ENCODE measurements at places on chromosomes 5 and 9.

DNA sequence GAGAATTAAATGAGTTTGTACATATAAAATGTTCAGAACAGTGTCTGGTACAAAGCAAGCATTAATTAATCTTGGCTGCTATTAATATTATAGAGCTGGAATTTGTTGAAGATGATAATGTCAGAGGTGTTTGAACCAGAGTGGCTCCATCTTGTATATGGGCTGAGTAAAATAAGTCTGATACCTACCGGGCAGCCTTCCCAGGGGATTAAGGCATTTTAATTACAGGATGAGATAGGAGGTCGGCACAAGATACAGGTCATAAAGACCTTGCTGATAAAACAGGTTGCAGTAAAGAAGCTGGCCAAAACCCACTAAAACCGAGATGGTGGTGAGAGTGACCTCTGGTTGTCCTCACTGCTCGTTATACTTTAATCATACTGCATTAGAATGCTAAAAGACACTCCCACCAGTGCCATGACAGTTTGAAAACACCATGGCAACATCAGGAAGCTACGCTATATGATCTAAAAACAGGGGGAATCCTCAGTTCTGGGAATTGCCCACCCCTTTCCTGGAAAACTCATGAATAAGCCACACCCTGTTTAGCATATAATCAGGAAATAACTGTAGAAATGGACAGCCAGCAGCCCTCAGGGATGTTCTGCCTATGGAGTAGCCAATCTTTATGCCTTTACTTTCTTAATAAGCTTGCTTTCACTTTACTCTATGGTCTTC lies 90.2 kb downstream of the PLK2 start:
- DNase-seq, result no peak

DNA sequence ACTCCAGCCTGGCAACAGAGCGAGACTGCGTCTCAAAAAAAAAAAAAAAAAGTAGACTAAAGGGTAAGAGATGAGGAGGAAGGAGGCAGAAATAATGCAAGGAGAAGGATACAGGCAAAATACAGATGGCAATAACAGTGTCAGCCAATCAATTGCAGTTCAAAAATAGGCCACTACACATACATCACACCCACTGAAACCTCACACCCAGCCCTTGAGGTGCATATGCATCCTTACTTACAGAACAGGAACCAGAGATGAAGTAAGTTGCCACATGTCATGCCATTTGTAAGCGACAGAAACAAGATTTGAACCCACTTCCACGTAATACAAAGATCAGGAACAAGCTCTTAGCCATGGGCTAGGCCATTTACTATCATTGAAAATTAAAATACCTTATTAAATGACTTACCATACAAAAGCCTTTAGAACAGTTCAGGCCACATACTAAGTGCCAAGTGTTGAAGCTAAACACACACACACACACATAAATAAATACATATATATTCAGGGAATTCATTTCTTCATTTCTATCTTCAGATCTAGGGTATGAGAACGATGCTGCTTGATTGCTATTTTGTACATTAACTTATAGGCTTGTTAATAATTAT lies 98.4 kb downstream of the FNBP1 start:
- no peak for DNase-seq

- DNase-seq, result no peak
Observed at GRCh38 chr5:31479706-31480105, 52.2 kb downstream of the DROSHA start.

DNA sequence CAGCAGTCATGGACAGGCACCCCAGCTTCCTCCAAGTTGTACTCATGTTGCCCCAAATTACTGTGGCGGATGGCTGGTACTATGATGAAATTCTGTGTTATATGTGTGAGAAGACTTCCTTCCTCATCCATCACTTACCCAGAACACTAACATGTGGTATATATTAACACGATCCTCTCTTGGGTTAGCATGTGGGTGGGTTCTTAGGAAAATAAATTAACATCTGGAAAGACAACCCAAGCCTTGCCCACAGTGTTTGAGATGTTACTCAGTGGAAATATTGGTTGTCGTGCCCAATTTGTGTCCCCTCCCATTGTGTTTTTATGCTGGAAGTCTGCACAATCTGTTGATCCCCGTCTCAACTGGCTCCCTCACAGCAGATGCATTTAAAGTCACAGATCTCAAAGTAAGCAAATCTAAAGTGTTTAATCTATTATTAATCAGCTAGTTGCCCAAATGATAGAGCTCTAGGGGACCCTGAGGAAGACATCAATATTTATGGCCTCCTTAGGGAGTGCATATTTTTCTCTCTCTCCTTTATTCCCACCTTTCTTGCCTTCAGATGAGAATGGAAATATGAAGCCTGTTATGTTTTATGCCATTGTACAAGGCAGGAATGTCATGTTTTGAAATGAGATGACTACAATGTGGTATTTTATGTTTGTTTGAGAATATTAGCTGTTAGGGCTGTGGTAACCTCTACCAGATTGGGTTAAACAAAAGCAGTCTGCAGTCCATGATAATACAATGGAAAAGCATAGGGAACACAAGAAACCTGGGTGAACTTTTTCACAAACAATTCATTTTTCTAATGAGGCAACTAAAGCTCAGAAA lies 93.9 kb downstream of the GRIA1 start:
- DNase-seq, result no peak

DNA sequence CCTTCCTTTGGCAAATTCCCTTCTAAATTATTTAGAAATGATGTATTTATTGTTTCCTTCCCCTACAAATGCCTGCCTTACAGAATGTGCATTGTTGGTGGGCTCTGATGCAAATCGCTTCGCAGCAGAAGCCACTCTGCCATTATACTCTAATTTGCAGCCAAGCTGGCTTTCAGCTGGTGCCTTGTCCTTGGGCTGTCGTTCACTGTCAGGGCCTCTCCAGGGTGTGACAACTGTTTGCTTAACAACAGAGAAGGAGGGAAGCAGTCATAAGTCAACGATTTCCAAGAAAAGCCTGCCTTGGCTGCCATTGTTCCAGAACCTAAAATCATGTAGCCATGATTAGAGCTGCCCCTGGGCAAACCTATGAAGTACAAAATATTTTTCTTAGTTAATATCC lies 260.1 kb upstream of the RGMB start:
- no peak for DNase-seq

- DNase-seq, result no peak
Observed at GRCh38 chr5:80165452-80165851, 90.4 kb downstream of the SERINC5 start.

DNA sequence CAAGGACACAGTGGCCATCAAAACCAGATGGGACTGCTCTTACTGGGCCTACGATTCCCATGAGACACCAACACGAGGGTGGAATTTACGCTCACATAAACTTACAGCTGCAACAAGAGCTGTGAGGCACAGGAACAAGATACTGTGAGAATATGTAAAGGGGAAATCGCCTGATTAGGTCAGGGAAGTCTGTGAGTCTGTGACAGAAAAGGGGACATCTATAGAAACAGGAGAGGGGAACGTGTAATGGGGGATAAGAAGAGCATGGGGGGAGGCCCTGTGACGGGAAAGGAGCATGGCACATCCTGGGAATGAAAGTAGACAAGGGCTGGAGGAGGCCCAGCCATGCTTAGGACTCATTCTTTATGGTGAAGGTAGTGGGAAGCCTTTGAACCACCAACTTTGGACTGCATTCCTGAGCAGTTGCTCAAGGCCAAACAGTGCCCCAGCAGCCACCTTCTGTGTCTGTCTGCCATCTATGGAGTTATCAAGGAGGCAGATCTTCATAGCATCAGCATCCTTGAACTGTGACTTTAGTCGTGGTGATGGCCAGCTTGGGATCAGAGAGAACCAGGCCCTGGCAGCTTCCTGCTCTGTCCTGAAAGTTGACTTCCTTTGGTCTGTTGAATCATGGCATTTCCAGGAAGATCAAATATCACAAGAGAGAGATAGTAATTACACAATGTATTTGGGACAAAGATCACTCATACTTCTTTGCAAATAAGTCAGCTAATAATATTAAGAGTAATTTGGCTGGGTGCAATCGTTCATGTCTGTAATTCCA lies 87.9 kb upstream of the FAM169A start:
- DNase-seq, result no peak

GRCh38 chr5:117318528-117318927 lies 743.9 kb upstream of the SEMA6A start:
- no peak for DNase-seq

- DNase-seq, result no peak
Observed at GRCh38 chr5:103433211-103433610, 129.4 kb downstream of the NUDT12 start.

GRCh38 chr5:38376404-38376803 lies 118.0 kb downstream of the EGFLAM start:
- no peak for DNase-seq

DNA sequence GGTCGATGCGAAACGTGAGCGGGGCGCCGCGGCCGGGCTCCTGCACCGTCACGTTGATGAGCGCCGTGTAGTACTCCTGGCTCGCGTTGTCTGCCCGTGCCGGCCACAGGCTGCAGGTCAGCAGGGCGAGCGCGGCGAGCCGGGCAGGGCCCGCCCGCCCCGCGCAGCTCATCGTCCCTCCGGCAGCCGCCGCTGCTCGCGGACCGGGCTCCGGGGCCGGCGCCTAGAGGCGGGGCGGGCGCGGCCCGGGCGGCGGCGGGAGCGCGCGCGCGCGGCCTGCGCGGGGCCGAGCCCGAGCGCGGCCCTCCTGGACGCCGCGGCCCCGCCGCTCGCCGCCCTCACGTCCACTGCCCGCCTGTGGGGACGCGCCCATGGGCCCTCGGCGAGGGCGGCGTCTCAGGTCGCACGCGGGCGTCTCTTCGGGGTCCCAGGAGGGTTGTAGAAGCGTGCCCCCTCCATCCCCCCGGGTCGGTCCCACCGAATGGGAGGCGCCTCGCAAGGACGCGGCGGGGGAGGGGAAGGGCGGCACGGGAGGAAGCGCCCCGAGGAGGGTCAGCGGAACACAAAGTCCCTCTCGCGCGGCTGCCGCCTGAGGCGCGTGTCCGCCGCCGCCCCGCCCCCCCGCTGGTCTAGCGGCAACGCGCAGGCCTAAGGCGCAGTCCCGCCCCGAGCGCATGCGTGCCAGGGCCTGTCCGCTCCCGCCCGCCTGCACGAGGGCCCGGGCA lies at the start of gene RNF130:
Gene RNF130 (minus strand): TSS at position 229 of the 725 bp plus-strand sequence. CDS start 57 bp downstream, at position 172.
- DNase-seq, result peak; percentile 82

DNA sequence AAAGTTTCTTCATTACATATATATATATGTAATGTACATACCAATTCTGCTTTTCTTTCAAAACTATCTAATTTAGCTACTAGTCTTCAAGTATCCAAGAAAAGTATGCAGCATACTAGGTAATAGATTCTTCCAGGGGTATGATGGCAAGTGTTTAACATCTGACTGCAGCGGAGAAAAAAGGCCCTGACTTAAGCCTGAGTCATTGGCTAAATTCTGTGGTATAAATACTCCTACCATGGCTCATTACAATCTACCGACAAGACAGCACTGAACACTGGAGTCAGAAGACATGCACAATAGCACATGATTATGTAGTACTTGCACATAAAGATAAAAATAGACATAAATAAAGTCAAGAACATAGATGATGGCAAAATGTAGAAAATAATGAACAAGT lies 439.9 kb downstream of the BRINP1 start:
- no peak for DNase-seq

DNA sequence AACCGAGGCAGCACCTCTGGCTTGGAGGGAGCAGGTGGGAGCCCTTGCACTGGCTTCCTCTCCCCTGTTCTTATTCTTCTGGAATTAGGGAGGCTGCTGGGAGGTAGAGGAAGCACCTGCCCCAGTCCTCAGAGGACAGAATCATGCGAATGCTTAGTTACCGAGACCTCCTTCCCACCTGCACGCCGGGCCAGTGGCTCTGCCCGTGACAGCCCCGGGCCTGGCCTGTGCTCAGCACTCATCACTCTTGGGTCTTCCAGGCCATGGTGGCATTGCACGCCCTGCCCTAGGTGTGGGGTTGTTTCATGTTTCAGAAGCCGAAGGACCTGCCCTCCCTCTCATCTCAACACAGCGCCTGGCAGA lies 45.3 kb upstream of the NKD2 start:
- no peak for DNase-seq

- DNase-seq, result no peak
Observed at GRCh38 chr5:83785176-83785668, 64.6 kb upstream of the HAPLN1 start.

GRCh38 chr5:118076490-118076889 lies 911.9 kb downstream of the DTWD2 start:
- DNase-seq, result no peak

GRCh38 chr9:99966001-99966400 lies 59.5 kb downstream of the STX17 start:
- DNase-seq, result no peak

DNA sequence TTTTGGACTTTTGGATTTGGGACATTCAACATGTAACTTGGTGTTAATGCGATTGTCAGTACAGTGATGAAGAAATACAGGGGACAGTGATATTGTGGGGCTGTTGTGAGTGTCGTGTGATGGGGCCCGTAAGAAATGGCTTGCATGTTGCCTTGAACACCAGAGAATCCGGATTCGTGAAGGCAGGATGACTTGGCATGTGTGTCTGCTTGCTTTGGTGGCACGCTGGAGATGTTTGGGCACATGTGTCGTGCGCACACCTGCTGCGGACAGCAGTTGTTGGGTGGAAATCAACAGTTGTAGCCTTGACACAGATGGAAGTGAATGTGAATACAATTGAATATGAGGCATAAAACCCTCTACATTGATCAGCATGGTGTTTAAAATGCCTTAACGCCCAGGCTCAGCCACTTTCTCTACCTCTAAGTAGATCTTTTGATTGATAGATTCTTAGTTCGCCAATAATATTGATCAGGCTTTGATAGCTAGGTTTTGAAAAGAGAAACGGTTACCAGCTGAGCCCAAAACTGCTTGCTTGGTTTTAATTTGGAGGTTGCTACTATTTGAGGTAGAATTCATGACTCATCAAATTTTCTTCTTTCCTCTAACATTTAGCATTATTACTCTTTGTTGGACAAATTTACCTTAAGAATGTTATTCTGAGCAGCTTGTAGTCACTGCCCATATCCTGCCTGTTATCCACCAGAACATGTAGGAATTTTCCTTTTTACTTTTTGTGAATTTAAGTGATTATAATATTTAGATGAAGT lies 94.4 kb downstream of the TRIO start:
- DNase-seq, result no peak

- peak; percentile 45 for DNase-seq
Observed at GRCh38 chr9:21994556-21995005, at the start of gene CDKN2B-AS1. TSS of gene CDKN2B-AS1 (plus strand) at chr9:21994791.

GRCh38 chr9:76374783-76375559 lies 19.3 kb downstream of the RFK start:
- no peak for DNase-seq

GRCh38 chr9:23750808-23751207 lies 75.2 kb downstream of the ELAVL2 start:
- DNase-seq, result no peak

- no peak for DNase-seq
Observed at GRCh38 chr5:1912951-1913565, 30.3 kb upstream of the IRX4 start.
